ENCODE measurements at places on chromosomes 2 and 18.

GRCh38 chr2:237702441-237703391 is 75.3 kb downstream of the LRRFIP1 start:
- DNase-seq = peak; percentile 59

- DNase-seq = no peak
Measured at GRCh38 chr2:182717416-182717815, 1.4 kb downstream of the DNAJC10 start.

DNA sequence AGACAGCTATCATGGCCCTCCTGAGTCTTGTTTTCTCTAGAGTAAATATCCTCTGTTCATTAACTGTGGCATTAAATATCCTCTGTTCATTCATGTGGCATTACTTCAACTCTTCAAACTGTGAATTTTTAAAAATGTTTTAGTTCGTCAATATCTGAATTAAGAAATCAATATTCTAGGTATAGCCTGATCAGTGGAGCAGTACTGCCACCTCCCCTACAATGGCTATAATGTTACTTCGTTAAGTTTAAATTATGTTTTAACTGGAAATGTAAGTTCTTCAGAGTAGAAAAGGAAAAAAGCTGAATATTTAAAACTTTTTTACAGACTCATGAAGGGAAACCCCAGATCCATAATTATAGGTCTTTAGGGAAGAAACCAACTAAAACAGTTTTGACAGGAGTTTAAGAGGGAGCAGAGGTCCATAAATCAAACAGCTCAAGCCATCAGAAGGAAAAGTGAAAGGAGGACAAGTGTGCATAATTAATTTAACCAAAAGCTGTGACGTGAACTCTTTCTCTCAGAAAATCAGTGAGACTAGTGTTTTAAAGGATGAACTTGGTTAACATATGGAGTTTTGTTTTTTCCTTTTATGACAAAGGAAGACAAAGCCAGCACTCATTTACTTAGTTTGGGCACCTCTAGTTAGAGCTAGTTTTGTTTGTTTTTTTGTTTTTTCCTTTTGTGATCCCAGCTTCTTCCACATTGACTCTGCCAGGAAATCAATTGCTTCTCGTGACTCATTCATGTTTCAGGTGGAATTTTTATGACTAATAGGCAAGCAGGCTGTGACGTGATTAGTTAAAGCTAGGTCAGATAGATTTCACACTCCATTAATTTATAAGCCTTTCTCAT is 44.9 kb downstream of the RBBP8 start:
- no peak for DNase-seq

DNA sequence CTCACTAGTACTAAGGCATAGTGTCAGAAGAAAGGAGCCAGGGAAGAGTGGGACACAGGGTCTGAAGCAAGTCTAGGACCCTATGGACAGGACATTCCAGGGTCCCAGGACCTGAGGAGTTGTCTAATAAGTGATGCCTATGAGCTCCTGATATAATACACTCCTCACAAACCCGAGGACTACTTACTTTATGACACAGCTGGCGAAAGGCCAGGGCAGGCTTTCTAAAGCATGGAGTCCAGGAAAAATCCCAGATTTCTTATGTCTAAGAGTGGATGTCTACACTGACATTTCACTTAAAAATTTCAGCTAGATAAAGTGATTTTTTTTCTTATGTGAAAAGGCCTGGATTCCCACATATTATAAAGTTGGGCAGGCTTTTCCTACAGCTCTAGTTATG is 502.2 kb upstream of the SETBP1 start:
- no peak for DNase-seq

- DNase-seq = no peak
Measured at GRCh38 chr2:30234180-30234971, 3.0 kb downstream of the LBH start.

DNA sequence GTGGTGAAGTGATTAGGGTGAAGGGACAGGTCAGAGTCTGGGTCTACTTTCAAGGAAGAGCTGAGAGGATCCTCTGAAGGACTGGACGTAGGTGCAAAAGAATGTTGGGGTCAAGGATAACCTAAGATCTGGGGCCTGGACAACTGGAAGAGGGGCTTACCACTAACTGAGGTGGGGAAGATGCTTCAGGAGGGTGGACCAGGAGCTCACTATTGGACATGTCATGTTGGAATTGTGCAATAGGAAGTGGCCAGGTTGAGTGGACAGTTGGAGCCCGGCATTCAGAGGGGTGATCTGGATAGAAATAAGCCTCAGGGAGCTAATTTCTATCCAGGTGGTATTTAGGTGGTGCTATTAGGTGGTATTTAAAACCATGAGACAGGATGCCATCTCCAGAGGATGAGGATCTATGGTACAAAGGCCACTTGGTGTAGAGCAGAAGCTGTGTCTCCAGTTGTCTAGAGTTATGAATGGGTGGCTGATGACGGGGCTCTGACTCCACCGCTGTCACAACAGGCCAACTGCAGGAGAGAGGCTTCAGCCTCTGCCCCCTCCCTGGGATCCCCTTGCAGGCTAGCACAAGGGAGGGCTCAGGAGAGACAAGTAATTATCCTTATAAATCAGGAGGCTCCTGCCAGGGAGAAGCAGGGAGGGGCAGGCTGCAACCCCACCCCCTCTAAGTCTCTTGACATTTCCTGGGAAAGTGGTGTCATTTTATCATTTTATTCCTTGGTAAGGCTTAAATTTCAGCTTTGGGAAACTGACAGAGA is 158.0 kb downstream of the SMAD7 start:
- no peak for DNase-seq

DNA sequence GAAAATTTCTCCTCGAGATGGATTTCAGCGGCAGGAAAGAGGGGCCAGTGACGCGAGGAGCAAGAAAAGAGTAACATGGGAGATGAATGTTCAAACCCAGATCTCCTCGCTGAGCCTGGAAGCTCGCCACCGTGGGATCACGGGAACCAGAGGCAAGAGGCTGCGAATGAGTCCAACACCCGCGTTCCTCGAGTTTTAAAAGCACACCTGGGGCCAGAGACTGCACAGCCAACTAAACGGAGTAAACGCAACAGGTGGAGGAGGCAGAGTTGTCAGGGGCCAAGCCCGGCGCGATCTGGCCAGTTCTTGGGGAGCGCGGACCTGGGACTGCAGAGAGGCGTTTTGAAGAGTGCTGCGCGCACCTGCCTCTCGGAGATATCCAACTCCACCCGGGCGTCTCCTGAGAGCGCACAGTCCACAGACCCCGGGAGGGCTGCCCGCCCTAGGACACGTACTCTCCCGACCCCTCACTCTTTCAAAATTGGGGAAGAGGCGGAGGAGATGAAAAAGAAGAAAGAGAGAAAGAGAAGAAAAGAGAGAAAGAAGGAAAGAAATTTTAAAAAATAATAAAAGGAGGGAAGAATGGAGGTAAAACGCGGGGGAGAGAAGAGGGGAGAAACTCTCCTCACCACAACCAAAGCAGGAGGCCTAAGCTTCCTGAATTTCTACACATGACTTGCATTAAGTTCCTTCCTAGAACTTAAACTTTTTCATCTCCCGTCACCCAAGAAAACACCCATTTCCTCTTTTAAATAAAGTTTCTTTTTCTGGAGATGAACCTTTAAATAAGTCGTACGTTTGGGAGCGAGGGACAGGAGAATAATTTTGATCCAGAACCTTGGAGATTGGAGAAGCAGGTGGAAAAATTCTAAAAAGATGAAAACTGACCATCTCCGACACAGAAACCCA is 5.3 kb upstream of the PAX3 start:
- DNase-seq = no peak

GRCh38 chr2:219109471-219109870 is 48.8 kb upstream of the IHH start:
- no peak for DNase-seq

GRCh38 chr2:17835516-17835915 is 19.3 kb downstream of the MSGN1 start:
- no peak for DNase-seq

- DNase-seq = no peak
Measured at GRCh38 chr2:35391736-35392442, 963.7 kb upstream of the CRIM1 start.

DNA sequence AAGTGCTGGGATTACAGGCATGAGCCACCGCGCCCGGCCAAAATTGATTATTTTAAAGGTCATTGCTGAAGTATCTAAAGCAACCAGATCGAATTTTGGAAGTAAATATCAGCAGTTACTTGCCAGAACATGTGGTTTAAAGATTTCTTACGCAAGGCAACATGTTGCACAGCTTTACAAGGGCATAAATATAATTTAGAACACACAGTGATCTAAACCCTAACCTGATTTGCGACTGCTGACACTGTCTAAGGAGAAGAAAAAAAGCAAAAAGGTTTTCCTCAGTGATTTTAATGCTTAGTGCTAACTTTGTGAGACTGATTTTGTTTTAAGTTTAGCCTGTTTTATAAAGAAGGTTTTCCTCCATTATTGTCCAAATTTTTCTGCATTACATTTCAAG is 569.9 kb upstream of the LINC00305 start:
- DNase-seq = no peak

DNA sequence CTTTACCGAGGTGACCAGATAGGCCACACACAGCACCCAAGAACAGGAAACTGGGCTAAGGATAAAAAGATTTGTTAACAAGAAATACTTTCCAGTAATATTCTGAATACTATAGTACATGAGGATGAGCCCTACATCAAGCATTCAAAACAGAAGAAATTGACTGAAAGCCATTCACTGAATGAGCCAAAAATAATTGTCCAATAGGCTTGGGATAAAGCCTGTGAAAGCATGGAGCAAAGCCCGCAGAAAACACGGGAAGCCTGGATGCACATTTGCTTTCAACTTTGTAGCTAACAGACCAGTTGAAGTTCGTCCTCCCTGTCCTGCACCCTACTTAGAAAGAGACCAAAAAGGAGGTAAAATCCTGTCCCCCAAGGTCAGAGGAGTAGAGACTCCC is 56.3 kb downstream of the DIPK1C start:
- no peak for DNase-seq

- DNase-seq = no peak
Measured at GRCh38 chr18:76528477-76529432, 33.7 kb upstream of the ZNF516 start.

DNA sequence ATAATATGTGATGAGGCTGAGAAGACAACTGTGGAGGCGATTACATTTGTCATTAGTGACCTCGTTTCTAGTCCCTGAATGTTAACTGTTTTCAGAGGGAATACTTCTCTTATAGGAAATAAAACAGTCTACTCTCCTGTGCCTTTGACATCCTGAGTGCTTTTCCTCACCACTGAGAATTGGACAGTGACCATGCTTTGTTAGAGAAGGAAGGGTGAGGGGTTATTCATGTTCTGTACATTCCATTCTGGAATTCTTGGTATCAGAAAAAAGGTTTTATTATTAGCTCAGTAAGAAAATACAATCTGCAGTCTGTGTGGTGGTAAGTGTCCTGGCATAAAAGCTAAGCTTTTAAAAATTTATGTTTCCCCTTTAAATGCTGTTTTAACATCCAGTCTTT is 58.8 kb downstream of the PARD3B start:
- DNase-seq = no peak

DNA sequence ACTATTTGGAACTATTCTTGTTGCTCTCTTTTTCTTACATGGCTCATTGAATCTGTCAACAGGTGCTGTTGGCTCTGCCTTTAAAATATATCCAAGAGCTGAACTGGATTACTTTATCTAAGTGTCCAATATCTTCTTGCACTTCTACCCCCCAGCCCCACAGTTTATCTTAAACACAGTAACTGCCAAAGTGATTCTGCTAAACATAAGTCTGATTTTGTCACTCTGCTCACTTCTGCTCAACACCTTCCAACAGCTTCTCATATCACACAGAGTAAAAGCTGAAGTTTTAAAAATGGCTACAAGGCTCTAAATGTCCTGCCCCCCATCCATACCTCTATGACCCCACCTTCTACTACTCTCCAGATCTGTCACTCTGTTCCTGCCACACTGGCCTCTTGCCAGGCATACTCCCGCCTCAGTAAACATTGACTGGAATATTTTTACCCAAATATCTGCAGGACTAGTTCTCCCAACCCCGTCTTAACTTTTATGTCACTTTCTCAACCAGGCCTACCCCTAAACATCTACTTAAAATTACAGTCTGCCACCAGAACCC is 130.7 kb downstream of the CCDC148 start:
- no peak for DNase-seq

DNA sequence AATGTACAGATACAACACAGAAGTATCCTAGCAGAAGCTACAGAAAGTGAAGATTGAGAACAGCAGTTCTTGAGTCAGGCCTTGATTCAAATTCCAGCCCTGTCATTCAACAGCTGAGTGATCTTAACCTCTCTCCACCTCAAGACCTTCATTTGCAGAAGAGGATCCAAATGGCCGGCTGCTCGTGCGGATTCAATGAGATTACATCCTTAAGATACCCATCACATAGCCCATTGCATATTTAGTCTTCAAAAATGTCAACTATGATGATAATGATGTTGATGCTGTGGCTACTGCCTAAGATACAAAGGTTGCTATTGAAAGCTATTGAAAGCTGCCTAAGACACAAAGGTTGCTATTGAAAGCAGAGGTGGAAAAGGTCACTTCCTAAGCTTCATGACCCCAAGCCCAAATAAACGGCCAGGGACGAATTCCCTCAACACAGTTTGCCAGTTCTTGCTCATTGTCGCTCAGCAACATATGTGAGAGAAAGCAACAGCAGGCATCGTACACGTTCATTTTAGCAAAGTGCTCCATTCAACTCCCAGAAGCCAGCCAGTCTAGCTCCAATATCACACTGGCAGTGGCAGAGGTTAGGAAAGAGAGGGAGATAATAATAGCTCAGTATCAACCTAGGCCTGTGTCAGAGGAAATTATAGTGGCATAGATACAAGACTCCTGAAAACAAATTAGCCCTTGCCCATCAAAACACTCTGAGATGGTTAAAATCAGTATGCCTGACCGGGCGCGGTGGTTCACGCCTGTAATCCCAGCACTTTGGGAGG is 36.1 kb downstream of the MRPL35 start:
- DNase-seq = no peak

DNA sequence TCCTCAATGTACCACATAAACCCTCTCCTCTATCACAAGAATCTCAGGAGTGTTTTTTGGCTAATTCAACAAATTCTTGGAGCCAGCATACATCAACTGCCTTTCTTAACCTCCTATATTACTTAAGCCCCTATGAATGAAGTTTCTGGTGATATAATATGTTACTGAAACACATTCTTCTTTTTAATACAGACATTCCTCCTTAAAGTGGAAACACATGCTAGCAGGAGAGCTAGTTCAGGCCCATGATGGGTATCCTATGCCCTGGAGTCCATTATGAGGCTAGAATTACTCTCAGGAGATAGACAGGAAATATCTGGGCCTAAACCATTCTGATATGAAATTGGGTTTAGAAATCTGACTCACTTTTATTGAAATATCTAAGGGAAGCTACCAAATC is 26.6 kb upstream of the RMDN2 start:
- no peak for DNase-seq

DNA sequence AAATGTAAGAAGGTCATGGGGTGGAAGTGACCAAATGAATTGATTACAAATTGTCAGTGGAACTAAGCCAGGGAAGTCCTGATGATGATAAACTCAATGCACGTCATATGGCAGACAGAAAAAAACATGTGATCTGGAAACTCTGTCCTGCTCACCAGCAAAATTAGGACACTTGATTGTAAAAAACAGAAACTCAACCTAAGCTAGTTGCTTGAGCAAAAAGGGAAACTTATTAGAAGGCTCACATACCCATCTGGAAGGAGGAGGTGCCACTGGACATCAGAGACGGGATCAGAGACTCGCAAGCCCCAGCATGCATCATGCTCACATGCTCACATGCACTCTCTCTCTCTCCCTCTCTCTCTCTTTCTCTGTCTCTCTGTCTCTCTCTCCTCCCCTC is 96.8 kb downstream of the SP3 start:
- DNase-seq = no peak

GRCh38 chr18:23259701-23260681 is 124.7 kb downstream of the CABLES1 start:
- DNase-seq = no peak
